ENCODE measurements at places on chromosomes 2 and 18.

- no peak for DNase-seq
- H3K27ac ChIP-seq = no peak overlapping the region
- no peak overlapping the region for H3K4me3 ChIP-seq
- H3K4me1 ChIP-seq = peaks cover 6% of the 10 kb centered on the region
- no peaks in the 10 kb centered on the region for H3K27me3 ChIP-seq
- no peaks in the 10 kb centered on the region for H3K36me3 ChIP-seq
Observed at GRCh38 chr2:48529194-48529593, 760 bp upstream of the STON1 start.

- no peak overlapping the region for H3K27ac ChIP-seq
- H3K4me1 ChIP-seq = no peaks in the 10 kb centered on the region
- no peak for DNase-seq
Observed at GRCh38 chr2:18787726-18788125, 198.4 kb upstream of the NT5C1B start.

DNA sequence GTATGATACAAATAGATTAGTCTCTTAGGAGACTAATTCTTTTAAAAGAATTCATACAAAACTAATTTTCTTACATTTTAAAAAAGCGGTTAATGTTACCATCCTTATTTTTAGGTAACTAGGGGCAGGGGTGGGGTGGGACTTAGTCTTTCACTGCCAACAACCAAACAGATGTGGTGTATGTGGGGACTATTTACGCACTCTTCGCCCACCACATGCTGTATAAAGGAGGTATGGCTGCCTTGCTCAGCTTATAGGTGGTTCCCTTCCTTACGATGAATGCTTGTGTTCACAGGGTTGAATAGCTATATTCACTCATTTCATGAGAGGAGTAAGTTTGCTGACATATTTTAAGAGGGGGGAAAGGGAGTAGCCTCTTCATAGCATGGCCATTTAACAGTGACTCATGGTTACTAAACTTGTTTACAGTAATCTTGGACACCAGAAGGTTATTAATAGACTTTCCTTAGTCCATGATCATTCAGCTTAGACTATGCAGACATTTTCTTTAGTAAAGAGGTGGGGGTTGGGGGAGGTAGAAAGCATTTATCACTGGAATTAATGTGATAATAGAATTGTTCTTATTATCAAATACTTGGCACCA lies 61.8 kb downstream of the CAB39 start:
- H3K4me3 ChIP-seq = no peak overlapping the region
- H3K36me3 ChIP-seq = peaks cover 36% of the 10 kb centered on the region
- no peaks in the 10 kb centered on the region for H3K27me3 ChIP-seq
- H3K27ac ChIP-seq = peak overlapping the region; percentile 97

DNA sequence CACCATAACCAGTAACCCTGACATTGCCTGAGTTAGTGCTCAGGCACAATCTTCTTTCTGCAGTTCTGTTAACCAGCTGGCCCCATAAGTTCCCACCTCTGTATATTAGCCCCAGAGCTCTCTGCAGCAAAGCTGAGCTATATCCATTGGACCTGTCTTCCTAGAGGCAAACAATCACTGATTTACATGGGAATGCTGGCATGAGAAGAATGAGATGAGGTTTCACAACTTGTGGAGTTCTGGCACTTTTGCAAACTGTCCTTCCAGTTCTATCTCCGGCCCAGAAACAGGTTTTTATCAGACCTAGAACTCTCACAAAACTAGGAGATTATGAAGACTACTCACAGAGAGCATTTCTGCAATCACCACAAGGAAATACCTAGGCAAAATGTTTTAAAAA lies 7.9 kb upstream of the CCBE1 start:
- H3K27ac ChIP-seq = peak overlapping the region; percentile 24
- H3K4me1 ChIP-seq = peaks cover 32% of the 10 kb centered on the region
- H3K4me3 ChIP-seq = no peak overlapping the region
- H3K27me3 ChIP-seq = no peaks in the 10 kb centered on the region

GRCh38 chr18:47397671-47398319 lies 146.3 kb upstream of the SKOR2 start:
- no peak overlapping the region for H3K4me3 ChIP-seq
- DNase-seq = no peak
- H3K27me3 ChIP-seq = no peaks in the 10 kb centered on the region
- no peak overlapping the region for H3K27ac ChIP-seq

DNA sequence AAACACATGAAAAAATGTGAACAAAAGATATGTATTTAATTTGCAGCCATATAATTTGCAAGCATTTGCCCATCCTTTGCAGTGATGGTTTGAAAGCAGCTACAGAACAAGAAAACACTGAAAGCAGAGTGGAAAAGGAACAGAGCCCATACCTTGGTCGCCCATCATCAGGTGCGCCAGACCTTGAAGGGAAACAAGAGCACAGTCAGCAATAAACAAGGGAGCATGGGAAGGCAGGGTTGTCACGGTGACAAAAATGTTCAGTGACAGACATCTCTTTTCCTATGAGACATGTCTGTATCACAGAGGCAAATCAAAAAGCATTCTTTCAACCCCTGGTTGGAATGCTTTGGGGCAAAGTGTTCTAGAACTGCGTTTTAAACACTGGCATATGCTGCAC lies 109.4 kb downstream of the NRXN1 start:
- H3K4me1 ChIP-seq = no peaks in the 10 kb centered on the region
- no peak overlapping the region for H3K27ac ChIP-seq
- H3K27me3 ChIP-seq = no peaks in the 10 kb centered on the region
- H3K36me3 ChIP-seq = no peaks in the 10 kb centered on the region

DNA sequence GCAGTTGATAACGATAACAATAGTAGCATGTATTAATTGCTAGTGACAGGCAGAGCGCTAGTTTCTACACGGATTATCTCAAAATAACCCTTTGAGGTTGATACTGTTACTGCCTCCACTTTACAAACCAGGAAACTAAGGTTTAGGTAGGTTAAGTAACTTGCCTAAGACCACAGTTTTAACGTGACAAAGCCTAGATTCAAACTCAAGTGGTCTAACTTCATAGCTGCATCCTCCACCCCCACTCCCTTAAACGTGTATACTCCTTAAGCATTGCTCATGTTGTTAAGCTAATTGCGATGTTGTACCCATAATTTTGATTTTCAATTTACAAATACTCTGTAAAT lies 1.2 kb downstream of the ME2 start:
- H3K36me3 ChIP-seq = no peaks in the 10 kb centered on the region
- DNase-seq = no peak
- H3K27me3 ChIP-seq = no peaks in the 10 kb centered on the region

GRCh38 chr2:43044093-43044681 lies 182.2 kb downstream of the ZFP36L2 start:
- DNase-seq = peak; percentile 47
- no peaks in the 10 kb centered on the region for H3K36me3 ChIP-seq
- H3K27me3 ChIP-seq = no peaks in the 10 kb centered on the region
- peak overlapping the region; percentile 97 for H3K27ac ChIP-seq
- H3K4me1 ChIP-seq = peaks cover 44% of the 10 kb centered on the region
- H3K4me3 ChIP-seq = no peak overlapping the region

DNA sequence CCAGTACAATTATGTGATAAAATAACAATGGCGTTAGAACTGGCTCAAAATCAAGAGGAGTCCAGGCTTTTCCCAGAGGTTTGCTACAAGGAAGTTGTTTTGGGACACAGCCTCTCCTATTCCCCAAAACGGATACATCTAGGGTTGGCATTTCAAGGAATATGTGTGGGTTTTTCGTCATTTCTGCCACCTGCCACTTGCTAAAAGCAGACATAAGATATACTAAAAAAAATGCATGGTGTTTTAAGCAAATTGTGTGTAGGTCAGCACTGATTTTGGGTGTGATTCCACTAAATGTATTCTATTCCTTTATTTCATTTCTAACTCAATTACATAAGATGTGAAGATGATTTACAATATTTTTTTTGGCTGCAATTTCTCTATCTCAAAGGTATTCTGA lies 36.4 kb upstream of the GCG start:
- peaks cover 32% of the 10 kb centered on the region for H3K36me3 ChIP-seq
- no peak overlapping the region for H3K4me3 ChIP-seq
- no peaks in the 10 kb centered on the region for H3K27me3 ChIP-seq
- no peak overlapping the region for H3K27ac ChIP-seq
- no peaks in the 10 kb centered on the region for H3K4me1 ChIP-seq
- DNase-seq = no peak

DNA sequence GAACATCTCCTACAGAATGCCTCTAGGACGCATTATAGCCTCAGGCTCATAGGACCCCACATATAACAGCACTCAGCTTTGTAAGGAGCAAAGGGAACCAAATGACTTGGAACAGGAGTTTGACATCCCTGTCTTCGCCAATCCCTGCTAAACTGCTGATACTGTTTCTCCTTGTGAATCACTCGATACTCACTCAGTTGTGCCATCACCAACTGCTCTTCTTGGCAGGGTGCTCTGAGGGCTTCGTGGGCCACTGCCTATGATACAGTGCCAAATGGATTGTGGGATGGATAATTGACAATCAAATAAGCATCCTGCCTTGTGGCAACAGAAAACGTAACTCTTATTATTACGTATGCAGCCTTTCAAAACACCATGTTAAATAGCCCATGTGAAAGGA lies 396.3 kb downstream of the RIT2 start:
- no peak for DNase-seq
- H3K27me3 ChIP-seq = no peaks in the 10 kb centered on the region
- H3K4me3 ChIP-seq = no peak overlapping the region
- H3K36me3 ChIP-seq = no peaks in the 10 kb centered on the region
- H3K4me1 ChIP-seq = no peaks in the 10 kb centered on the region
